NK-92 treated with Interleukin-12 subunit alpha and Interleukin-12 subunit beta, amount 100 ng/mL, for 24 hours (cell line): ENCODE measurements at places on chromosomes 6 and 20.

DNA sequence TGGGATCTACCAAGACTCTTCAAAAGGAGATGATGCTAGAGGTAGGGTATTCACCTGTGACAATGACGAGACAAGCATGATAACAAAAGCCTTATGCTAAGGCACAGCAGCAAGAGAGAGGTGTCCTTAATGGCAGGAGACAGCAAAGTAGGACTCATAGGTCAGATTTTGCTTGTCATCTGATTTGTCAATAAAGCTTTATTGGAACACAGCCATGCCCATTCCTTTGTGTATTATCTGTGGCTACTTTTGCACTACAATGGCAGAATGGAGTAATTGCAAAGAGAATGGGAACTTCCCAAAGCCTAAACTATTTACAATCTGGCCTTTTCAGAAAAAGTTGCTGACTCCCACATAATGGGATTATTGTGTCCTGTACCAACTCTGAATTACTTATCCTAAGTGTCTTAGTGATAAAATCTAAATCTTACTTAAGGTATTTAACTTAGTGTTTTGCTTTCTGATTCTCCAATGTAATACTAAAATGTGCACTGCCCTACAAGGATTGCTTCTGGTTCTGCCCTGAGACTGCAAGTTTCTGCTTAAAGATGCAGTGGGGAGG, 221.6 kb downstream of the CDC5L start:
- no peak for DNase-seq

DNA sequence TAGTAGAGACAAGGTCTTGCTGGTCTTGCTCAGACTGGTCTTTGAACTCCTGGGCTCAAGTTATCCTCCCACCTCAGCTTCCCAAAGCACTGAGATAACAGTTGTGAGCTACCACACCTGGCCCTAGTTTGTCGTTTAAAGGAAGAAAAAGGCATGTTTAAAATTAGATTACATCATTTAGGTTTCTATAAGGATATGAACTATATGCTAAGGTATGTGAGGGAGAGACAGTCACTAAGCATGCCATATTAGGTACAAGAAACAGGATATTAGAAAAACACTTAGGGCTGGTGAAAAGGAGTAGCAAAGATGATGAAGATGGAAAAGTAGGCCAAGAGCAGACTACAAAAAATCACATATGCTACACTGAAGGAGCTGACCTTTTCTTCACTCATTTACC, 106.4 kb downstream of the ASCC3 start:
- no peak for DNase-seq

DNA sequence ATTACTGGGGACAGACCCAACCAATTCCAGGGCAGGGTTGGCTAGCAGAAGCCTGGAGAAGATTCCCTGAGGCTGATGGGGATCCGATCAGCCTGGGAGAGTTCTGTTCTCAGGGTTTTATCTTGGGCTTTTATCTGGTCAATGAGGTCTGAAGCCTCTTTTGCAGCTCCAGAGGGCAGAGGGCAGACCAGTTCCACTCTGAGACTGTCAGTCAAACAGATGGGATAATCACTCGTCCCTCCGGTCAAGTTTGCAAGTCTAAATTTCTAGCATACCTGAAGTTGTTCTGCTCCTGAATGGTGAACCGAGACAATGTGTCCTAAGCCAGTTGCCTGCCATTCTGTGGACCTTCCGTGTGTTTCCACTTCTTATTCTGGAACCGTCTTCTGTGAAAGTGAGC, 3.0 kb upstream of the MAS1 start:
- no peak for DNase-seq

DNA sequence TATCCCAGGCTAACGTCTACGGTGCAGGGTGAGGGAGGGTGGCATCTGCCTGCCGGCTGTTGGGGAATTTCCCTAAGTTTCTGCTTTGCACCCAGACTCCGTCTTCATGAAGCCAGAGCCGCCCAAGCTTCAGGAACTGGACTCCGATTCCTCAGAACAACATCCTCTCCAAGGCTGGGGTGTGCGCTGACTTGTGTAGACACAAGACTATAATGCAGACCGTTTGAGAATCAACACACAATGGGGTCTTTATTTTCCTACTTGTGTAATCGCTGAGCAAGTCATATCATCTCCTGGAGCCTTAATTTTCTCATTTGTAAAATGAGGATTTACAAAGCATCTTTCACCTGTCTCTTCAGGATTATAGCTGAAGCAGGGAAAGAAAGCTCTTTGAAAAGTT, 160.5 kb upstream of the AGPAT4 start:
- no peak for DNase-seq

DNA sequence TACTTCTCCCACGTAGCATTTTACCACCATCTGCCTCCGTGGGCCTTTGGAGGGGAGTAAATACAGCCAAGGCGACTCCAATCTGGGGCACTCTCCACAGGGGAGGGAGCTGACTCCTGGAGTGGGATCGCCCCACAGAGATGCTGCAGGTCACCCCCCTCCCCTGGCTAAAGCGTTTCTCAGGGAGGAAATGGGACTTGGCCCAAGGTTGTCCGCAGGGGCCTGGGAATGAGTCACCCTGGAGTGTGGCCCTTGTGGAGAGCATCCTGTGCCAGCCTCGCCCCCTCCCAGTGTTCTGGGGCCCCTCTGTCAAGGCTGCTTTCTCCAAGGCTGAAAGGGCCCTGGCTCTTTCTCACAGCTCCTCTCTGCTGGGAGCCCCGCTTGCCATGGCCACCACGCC, 84.5 kb upstream of the QKI start:
- no peak for DNase-seq

- DNase-seq, result peak; percentile 45
Measured at GRCh38 chr6:26304797-26305640, 60.0 kb upstream of the BTN3A2 start.

GRCh38 chr6:25962149-25963127, at the start of gene TRIM38:
Gene TRIM38, plus strand, starts transcription at chr6:25962802. Its CDS starts 3,721 bp downstream, at chr6:25966523.
- DNase-seq, result peak; percentile 41

GRCh38 chr20:64057628-64058498, 5.1 kb upstream of the TCEA2 start:
- DNase-seq, result peak; percentile 65

- DNase-seq, result peak; percentile 61
Measured at GRCh38 chr20:297925-298775, 780 bp downstream of the ZCCHC3 start.

DNA sequence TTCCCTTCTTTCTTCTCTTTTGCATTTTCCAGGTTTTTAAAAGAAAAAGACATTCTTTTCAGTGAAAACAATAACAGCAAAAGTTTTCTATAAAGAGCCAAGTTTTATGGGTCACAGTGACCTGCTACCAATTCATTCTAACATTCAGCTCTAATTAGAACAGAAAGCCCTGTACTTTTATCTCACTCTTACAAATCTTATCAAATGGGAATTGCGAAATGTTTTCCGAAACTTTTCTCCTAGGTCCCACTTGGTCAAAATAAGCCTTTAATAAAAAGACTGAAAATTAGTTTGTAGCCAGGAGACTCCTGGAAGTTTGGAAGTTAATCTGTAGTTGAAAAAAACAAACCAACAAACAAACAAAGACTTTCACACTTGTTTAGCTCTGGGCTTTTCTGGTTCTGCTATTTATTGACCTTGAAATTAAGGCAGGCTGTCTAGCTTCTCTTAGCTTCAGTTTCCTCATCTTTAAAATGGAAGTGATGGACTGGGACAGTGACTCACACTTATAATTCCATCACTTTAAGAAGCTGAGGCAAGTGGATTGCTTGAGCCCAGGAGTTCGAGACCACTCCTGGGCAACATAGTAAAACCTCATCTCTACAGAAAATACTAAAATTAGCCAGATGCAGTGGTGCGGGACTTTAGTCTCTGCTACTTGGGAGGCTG, 613.5 kb upstream of the CDH4 start:
- no peak for DNase-seq

GRCh38 chr6:25405442-25405841, 126.3 kb downstream of the CARMIL1 start:
- no peak for DNase-seq

DNA sequence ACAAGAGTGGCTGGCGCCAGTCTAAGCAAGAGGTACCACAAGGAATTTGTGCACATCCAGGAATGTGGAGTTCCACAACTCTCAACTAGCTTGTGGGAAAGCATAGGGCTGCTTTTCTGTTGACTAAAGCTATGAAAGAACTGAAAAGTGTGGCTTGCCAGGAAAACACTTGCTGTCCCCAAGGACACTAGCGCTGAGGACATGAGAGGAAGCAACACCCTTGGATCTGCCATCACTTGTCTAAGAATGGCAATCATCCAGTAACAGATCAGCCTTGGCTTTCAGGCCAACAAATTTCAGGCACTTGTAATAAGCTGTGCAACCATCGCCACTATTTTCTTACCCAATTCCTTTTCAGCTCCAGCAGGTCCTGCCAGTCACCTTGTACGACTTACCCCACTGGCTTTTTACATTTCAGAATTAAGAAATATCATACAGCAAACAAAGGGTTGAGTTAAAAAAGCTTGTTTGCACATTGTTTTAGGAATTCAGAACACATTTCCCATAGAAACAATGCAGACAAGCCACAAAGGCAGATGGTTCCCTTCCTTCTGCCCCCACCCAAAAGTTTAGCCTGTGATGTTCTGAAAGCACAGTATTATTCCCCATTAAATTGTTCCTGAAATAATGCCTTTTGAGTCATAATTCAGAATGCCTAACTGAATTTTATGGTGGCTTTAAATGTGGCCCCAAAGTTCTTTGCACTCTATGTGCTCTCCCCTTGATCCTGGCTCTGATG, 57.9 kb upstream of the SSTR4 start:
- DNase-seq, result no peak

DNA sequence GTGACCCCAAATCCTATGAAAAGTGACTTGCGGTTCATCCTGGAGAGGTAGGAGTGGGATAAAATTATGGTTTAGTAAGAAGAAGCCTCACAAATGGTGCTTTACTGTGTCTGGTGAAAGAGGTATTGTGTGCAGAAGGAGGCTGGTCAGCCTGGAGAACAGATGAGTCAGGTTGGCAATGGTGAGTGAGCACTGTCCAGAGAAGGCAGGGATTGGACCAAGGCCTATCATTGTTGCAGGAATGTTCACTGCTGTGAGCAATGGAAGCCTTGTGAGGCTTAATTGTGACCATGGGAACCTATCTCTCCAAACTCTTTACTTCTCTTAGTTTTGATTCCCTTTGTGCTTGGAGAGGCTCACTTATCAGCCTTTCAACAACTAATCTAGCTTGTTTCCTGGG, 89.0 kb upstream of the KCNK16 start:
- no peak for DNase-seq

DNA sequence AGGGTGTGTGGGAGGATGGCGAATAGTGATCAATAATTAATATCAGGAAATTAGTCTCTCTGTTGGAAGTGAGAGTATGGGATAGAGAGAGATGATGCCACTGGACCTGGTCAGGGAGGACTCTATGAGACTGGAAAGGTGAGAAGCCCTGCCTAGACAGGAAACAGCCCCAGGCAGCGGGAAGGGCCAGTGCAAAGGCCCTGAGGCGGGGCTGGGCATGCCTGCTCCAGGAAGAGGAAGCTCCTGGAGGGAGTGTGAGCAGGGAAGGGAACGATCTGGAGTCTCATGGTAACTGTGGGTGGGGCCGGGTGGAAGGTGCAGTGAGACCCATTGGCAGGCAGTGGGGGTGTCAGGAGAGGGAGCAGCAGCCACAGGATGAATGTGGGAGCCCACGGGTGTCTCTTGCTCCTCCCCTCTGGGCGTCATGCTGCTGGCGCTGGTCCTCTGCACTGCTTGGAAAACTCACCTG, 1.8 kb upstream of the CST3 start:
- DNase-seq, result no peak

- no peak for DNase-seq
Measured at GRCh38 chr6:163181666-163182180, 232.8 kb upstream of the QKI start.

- DNase-seq, result no peak
Measured at GRCh38 chr20:63261060-63261794, 7.0 kb upstream of the NKAIN4 start.

DNA sequence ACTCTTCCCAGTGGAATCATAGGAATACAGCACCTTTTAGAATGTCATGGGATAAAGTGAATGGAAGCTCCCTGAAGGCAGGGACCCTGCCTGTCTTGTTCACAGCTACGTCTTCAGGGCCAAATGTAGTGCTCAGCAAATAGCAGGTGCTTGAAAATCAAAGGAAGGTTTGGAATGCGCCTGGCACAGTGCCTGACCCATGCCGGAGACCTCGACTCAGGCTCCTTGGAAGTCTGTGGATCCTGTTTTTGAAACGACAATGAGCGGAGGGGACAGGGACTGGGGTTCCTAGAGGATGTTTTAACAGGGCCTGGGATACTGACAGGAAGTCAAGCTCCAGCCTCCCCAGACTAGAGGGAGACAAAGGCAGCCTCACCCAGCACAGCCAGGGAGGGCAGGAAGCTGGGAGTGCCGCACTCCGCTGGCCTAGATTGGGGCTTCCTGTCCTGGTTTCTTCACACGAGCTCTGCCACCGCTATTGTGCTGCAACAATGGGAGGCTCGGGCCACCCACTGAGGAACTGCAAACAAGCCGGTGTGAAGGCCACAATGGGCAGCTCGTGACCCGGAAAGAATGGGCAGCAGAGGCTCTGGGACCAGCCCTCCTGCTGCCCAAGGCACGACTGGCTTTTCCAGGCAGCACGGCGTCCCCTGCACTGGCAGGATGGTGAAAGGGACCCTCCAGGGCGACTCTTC, 76.7 kb downstream of the PREX1 start:
- DNase-seq, result no peak

- DNase-seq, result no peak
Measured at GRCh38 chr6:53496797-53497375, 48.0 kb downstream of the GCLC start.

DNA sequence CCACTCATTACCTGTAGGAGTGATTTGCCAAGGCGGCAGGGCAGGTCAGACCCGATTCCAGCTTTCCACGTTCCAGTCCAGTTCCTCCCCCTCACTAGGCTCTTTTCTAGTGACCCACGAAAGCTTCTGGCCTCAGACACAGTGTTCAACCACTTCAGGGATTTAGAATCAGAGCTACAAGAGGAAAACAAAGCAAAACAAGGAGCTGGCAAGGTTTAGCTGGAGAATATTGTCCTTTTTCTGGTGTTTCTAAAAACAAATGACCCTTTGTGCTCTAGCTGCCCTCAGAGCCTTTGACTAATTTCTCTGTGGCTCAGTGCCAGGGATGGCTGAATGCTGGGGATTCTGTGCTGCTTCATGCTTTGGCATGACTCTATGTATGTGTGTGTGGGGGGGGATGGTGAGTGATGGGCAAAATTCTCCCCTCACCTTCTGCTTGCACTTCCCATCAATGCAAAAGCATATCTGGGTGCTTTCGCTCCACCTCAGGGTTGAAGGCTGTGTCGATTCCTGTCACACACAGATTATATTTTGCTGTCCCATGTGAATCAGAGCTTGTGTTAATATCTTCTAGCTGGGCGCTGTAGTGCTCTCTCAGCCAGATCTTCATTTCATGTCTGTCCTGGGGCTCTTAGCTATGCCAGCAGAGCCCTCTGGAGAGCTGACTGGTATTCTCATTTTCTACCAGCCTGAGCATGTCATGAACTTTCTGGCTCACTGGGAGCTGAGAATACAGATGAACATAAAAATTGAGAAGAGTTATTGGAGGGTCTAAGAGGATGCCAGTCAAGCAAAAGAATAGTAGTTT, 19.3 kb upstream of the NEDD9 start:
- no peak for DNase-seq

DNA sequence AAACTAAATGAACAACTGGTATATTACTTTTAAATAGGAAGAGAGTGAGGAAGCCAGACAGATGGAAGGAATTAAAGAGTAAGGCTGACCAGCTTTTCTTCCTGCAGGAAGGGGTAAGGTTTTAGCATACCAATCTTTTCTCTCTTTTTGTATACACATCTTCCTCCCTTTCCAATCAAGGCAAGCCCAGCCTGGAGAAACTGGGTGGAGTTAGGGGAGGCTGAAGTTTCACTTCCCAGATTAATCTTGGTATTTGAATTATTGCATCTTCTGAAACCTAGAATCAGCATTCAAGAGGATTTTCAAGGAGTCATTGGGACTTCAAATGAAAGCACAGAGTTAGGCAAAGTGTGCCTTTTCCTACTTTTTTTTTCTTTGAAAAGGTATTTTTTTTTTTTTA, 33.1 kb downstream of the TMEM14A start:
- no peak for DNase-seq
